ENCODE measurements at places on chromosomes 7 and 10.

- DNase-seq: no peak
These were observed 18.1 kb downstream of the HACD1 start for GRCh38 chr10:17599089-17599488.

- DNase-seq: no peak
These were observed 62.6 kb downstream of the CCDC6 start for GRCh38 chr10:59843748-59844147.

- DNase-seq: no peak
These were observed 86.1 kb upstream of the PCBD1 start for GRCh38 chr10:70974351-70974901.

DNA sequence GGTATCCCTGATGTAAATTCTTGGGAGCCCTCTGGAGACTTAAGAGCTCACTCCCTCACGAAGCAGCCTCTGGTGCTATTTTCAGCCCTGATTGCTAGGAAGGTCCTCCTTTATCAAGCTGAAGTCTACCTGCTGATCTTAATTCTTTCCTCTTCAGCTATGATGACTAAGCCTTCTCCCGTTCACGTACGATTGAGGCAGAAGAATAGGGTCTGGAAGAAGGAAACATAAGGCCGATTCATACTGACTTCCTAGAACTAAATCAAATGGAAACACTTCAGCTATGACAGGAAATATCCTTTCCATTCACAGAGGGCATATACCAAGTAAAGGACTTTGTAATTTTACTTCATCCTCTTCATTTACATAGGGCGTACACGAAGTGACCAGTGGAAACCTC lies 107.0 kb downstream of the CPXM2 start:
- DNase-seq: no peak

- peak; percentile 96 for DNase-seq
These were observed 30.7 kb upstream of the INPP5A start for GRCh38 chr10:132506711-132507408.

DNA sequence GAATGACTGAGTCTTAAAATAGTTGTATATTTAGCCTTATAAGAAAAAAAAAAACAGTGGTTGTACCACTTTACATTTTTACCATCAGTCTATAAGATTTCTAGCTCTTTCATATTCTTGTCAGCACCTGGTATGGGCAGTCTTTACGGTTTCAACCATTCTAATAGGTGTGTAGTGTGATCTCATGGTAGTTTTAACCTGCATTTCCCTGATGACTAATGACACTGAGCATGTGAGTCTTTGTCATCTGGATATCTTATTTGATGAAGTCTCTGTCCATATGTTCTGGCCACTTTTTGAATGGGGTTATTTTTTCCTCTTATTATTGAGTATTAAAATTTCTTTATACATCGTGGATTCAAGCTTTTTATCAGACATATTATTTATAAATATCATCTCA lies 365.3 kb upstream of the IGFBP3 start:
- DNase-seq: no peak

DNA sequence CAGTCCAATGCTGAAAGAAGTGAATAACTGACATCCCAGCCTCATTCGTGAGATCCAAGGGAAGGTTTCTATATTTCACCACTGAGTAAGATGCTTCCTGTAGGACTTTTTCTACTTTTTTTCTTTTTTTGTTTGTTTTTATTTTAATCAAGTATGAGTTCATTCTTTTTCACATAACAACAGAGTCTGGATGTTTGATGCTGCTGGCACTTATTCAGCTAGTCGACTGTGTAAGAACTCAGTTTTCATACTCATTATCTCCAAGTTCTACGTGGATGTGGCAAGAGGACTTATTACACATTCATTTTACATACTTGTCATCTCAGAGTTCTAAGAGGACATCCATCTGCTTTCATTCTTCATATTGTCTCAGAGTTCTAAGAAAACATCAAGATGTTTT lies 86.9 kb downstream of the CPXM2 start:
- no peak for DNase-seq

- DNase-seq: no peak
These were observed 32.8 kb upstream of the PHF14 start for GRCh38 chr7:10940704-10941355.

GRCh38 chr10:73233883-73234282 lies 13.2 kb downstream of the DNAJC9 start:
- no peak for DNase-seq

DNA sequence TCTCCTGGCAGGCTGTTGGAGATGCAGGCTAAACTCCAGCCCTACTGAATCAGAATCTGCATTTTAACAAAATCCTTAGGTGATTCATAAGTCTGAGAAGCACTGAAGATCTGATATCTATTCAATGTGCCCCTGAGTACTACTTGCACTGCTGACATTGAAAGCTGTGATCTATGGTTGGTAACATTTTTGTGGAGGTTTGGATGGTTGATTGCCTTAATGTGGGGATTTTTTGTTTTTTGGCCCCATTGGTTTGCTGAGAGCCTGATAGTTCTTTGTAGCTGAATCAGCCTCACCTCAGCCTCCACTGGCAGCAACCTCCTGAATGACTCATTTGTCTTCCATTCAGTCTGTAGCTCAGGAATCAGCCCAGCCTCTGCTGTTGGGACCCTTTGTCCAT lies 14.7 kb upstream of the LRRN3 start:
- peak; percentile 64 for DNase-seq

DNA sequence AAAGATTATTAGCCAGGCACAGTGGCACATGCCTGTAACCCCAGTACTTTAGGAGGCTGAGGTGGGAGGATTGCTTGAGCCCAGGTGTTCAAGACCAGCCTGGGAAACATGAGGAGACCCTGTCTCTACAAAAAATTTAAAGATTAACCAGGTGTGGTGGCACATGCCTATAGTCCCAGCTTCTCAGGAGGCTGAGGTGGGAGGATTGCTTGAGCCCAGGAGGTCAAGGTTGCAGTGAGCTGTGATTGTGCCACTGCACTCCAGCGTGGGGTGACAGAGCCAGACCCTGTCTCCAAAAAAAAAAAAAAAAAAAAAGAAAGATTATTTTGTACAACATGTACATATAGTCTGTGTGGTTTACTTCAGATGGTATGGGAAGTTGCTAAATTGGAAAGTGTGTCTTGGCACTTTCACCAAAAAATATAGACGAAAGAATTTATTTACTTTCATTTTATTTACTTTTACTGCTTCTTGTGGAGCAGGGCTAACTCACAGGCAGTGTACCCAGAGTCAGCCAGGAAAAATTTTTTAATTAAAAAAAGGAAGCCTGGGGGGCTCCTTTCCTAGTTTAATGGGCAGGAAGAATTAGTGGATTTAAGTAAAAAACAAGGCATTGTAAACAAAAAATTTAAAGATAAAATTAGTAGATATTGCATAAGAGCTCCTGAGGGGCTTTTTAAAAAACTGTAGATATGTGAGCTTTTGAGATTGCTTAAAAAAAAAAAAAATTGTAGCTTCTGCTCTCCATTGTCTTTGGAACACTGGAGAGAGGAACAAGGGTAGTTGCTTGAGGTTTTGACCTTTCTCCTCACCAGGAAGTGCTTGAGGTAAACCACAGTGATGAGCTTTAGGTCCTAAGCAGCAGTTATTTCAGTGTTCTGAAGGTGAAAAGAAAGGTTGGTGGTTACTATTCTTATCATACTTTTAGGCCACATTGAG lies 44.6 kb upstream of the VDAC2 start:
- DNase-seq: no peak

DNA sequence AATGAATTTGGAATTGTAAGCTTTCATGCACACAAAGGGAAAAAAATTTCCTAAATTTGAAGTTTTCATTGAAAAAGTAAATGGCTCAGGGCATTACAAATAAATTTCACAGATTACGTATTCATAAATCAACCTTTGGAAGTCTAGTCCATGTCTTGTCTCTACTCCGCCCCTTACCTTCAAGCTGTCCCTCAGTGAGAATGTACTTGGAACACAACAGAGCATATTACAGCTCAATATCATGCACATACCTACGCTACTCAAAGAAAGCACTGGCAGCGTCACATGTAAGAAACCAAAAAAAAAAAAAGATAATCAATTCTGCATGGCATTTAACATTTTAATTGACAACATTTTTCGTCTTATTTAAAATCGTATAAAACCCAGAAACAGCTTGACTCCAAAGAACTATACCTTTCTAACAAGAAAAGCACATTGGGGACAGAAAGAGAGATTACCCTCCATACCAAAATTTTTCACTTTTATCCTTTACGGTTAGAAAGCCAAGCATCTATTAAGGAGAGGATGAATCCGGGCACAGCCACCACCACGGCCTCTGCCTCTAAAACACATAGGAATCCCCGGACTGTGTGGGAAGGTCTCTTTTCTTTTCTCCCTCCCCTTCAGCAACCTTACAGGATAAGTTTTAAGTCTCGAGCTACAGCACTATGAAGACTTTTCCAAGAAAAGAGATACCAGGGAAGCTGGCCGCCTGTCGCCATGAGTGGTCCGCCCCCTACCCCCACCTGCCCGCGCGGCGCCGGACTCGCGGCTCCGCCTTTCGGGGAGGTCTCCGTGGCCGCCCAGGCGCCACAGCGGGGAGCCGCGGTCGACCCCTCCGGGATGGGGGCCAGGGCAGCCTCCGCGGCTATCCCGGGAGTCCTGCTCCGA lies 1.1 kb downstream of the JMJD1C start:
- DNase-seq: peak; percentile 83

DNA sequence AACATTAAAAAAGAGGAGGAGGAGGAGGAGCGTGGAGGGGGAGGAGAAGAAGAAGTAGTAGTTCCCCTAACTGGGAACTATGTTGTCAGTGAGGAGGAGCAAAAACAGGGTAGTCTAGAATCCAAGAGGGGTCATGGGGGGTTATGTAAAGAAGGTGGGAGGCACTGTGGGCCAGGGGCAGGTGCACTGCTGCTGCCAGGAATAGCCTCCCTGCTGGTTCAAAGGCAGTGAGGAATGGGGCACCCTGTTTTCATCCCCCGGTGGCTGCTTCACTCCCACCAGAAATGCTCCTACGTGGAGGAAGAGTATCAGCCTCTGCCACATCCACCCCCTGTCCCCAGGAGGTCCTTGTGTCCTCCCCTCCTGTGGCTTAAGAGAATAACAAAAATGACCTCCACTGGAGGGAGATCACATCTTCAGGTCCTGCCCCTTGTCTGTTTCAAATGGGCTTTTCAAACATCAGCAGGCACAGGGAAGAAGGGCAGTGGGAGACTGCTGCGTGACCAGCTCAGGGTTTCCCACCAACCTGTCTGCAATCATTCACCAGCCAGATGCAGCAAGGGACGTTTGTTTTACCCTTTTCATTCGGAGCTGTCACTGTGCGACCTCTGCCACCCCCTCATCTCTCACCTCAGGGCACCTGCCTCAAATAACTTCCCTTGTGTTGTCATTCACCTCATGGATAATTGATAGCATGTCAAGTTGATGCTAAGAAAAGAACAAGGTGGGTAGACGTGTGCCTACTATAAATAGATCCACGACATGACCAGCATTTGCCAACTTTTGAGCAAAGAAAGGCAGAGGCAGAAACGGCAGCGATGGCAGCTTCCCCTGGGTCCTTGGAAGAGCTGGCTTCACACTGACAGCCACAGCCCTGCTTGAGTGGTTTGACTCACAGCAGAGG lies 92.6 kb downstream of the DGKI start:
- DNase-seq: no peak

DNA sequence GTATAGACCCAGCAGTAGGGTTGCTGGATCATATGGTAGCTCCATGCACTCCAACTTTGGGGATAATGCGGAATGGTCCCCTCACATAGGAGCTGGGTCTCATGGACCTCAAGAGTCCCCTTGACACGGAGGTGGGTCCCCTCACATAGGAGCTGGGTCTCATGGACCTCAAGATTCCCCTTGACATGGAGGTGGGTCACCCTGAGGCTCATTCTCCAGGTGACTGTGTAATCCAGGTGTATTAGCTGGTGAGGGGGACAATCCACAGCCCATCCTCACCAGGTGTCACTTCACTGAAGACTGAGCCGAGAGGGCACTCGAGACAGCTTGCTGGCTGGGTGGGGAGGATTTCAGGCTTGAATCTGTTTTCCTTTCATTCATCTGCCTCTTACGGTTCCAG lies 121.9 kb downstream of the PTPN20 start:
- no peak for DNase-seq

DNA sequence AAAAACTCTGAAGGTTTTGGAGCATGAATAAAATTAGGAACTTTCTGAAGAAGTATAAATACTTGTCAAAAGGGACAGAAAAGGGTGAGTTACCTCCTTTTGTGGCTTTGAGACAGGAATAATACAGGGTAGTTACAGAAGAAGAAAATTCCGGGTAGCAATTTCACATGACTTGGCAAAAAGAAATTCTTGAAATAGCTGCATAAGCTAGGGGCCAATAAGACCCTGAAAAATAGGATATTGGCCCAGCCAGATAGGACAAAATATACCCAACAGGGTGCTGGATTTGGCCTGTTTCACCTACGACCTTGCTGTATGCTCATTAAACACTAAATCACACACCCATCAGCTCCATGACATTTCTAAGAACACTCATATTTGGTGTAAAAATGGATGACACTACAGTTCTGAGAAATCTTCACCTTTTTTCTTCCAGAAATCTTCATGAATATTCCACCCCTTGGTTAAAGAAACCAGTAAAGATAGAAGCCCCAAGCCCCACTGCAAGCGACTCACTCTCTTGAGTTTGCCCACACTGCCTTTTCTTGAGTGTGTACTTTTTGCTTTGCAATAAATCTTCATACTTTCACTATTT lies 362.7 kb downstream of the SEMA3D start:
- no peak for DNase-seq

GRCh38 chr10:8096931-8097330 lies 42.4 kb downstream of the GATA3 start:
- no peak for DNase-seq

DNA sequence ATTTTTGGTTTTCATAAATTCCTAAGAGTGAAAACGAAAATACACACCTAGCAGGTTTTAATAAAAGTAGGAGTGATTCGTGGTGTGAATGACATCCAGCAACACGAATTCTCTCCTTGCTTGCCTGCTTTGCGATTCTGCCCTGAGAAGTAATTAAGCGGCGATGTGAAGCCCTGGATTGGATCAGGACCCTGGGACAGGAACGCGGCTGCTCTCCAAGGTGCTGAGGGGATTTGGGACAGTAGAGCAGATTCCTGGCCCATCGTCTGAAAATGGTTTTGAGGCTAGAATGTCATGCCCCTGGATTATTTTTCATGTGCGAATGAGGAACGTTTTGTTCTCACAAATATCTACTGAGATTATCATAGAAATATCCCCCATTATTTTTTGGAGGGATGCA lies 7.8 kb downstream of the NPS start:
- DNase-seq: no peak

DNA sequence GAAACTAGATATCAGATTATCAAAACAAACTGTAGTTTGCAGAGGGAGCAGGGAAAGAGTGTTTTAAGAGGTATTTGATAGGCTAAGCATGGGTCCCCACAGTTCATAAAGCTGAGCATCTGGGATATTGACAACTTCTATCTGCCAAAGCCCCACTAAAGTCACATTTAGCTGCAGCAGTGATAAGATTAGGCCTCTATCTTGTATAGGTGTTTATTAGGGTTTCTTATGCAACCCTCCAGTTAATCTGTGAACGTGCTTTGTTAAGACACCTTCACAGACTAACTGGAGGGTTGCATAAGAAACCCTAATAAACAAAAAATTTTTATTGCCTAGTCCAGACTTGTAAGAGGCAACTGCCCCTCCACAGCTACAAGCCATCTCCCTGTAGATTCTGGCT lies 78.0 kb downstream of the CYP51A1 start:
- DNase-seq: no peak

- DNase-seq: no peak
These were observed 16.1 kb upstream of the C10orf71 start for GRCh38 chr10:49282879-49283341.

GRCh38 chr7:156456503-156457115 lies 184.0 kb upstream of the RNF32 start:
- peak; percentile 55 for DNase-seq

- no peak for DNase-seq
These were observed 483.9 kb downstream of the SH2D4B start for GRCh38 chr10:81021428-81022129.
